Glutamatergic neuron (in vitro differentiated cells): ENCODE measurements at places on chromosomes 7 and 10. TPM values are rescaled to one million over a fixed set of nuclear protein-coding genes. Genes with fewer than 3 reads are reported as not detected.

SLC35G1 gene
- 3.0 TPM for total RNA-seq

- DNase-seq: no peak
Measured at GRCh38 chr7:130363026-130363847, 17.1 kb upstream of the CPA1 start.

AFAP1L2 gene
- total RNA-seq: 1.9 TPM

DNA sequence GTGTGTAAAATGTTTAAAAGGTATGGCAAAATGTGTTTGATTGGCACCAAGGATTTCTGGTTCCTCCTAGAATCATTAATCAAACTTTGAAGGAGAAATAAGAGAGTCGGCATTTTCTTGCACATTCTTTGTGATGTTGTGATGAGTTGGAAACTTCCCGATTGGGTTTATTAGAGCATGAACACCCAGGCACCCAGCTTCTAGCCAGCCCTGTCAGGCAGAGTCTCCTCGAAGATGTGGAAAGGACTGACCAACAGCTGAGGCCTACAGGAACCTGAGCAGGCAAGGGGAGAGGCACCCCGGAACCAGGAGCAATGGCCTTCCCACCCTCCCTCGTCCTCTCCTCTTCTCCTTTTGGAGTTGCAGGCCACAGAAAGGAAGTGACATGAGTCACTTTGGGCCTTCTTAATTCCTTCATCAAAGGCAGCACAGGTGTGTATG is 68.7 kb downstream of the EGFR start:
- DNase-seq: no peak

DNA sequence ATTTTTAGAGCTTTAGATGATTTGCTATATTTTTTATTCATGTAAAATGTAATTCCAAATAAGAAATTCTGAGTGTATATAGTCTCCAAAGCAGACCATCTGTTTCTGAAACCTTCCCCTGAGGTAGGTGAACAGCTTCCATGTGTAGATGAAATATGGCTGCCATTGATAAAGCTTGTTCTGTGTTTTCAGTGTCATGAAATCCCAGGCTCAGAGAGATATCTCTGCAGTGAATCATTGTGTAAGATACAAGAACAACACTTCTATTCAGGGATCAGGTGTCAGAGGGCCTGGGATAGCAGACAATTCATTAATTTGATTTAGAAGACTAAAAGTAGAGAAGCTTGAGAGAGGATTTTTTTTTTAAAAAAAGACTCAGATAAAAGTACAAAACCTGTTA is 29.1 kb downstream of the ACTA2 start:
- DNase-seq: no peak
